Breast epithelium (tissue), 4 donors: ENCODE measurements at places on chromosomes 1 and 21. TPM values are rescaled to one million over a fixed set of nuclear protein-coding genes. Genes with fewer than 3 reads are reported as not detected.

The SPRR3 gene
- total RNA-seq = not detected

The DCAF8 gene
- 161 TPM for total RNA-seq

The LCE1A gene
- not detected for total RNA-seq

The DENND2C gene
- total RNA-seq = 3.3 TPM

The PLCH2 gene
- total RNA-seq = 12.0 TPM

The TNFSF4 gene
- 0.66 TPM for total RNA-seq

The PRRX1 gene
- 75.7 TPM for total RNA-seq

The AGO4 gene
- 20.0 TPM for total RNA-seq

The HTR1D gene
- not detected for total RNA-seq

The SLFNL1 gene
- total RNA-seq = 0.66 TPM

The EXOSC10 gene
- total RNA-seq = 77.7 TPM

The EIF3I gene
- 190 TPM for total RNA-seq
